HFFc6 (cell line): ENCODE measurements at places on chromosomes 6 and 20.

- DNase-seq, result no peak
These were observed 50.6 kb downstream of the SRC start for GRCh38 chr20:37396416-37397075.

DNA sequence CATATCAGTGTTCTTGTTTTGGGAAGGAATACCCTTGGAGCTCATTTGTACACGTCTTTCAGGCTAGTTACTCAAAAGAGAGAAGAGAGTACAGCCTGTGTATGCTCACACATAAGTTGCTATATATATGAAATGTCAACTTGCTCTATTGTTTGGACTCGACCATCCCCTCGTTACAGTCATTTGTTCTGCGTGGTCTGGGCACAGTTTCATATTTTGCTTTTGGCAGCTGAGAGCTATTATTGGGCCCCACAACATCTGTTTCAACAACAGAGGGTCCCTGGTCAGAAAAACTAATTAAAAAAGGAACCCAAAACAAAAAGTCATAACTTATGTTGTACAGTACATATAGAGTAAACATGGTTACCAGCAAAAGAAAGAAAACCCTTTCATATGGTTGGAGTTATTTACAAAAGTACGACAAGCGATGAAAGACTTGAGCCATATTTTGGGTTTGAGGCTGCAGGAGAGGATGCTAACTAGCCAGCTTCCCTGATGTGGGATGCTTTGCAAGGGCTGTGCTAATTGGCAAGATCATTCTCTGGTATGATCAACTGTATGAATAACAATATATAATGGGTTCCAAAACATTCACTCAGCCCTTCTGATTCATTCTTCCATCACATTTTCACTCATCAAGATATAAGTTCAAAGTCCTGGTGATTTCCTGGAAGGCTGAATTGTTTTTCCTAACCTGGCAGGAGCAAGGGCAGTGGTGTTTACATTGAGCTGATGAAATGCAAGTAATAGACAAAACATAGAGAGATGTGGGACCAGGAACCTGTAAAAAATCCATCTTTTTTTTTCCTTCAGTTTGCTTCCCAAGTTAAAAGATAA, 137.9 kb downstream of the RPS12 start:
- DNase-seq, result no peak

DNA sequence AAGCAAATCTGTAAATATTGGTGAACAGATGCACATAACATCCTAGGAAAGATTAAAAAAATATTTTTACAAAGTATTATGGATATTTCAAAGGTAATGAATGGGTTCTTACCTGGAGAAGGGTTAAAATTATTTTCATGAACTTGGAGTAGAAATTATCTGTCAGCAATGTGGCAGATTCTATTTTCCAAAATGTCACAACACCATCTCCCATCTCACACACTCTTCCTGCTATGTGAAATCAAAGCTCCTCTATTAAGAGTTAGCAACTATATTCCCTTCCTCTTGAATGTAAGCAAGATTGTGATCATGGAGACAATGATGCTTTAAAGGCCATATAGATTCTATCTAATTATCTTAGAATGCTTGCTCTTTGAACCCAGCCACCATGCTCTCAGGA, 304.5 kb downstream of the EYS start:
- DNase-seq, result no peak

- no peak for DNase-seq
These were observed 252.9 kb downstream of the GRM1 start for GRCh38 chr6:146281651-146282362.

DNA sequence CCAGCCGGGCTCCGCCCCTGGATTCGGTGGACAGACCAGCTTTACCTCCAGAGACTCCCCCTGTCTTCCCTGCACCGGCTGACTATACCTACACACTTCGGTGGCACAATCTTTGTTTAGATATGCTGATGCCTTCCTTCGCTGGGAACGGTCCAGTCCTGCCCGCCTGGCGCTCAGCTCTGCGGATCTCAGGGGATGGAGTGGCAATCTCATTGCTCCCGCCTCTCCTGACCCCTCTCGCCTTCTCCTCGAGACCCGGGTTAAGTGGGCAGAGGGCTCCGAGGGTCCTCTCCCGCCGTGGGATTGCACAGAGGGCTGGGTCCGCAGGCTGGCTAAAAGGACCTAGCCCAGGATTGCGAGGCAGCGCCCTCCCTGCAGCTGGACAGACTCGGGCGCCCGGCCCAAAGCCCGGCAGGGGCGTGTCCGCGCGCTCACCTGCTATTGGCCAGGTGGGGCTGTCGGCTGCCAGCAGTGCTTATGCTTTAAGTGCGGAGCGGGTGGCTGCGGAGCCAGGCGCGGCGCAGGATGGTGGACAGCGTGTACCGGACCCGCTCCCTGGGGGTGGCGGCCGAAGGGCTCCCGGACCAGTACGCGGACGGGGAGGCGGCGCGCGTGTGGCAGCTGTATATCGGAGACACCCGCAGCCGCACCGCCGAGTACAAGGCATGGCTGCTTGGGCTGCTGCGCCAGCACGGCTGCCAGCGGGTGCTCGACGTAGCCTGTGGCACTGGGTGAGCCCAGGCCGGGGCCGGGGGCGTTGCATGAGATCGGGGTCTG, at the start of gene GNMT:
GNMT (plus strand) TSS at position 512 of the 777 bp plus-strand sequence; CDS start at position 526, 14 bp downstream.
- DNase-seq, result no peak

GRCh38 chr6:28356666-28357020, 6.9 kb downstream of the ZKSCAN3 start:
- DNase-seq, result no peak

DNA sequence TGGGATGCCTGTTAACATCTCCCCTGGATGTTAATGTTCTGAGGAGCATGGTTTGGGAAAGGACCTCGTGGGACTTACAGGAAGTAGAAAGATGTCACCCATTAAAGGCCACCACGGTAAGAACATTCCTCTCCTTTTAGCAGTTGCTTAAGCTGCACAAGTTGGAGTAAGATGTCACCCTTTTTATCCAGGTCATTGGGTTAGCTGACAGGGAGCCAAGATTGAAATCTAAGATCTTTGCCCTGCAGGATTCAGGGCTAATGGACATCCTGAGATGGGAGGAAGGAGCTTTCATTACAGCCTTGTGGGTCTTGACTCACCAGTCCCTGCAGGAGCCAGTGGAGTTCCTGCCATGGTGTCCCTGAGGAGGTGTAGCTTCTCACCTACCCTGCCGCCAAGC, 22.1 kb downstream of the PABPC1L start:
- no peak for DNase-seq

GRCh38 chr6:17679726-17680125, 27.0 kb downstream of the NUP153 start:
- no peak for DNase-seq

GRCh38 chr6:90936286-90936685, 349.4 kb upstream of the MAP3K7 start:
- no peak for DNase-seq

DNA sequence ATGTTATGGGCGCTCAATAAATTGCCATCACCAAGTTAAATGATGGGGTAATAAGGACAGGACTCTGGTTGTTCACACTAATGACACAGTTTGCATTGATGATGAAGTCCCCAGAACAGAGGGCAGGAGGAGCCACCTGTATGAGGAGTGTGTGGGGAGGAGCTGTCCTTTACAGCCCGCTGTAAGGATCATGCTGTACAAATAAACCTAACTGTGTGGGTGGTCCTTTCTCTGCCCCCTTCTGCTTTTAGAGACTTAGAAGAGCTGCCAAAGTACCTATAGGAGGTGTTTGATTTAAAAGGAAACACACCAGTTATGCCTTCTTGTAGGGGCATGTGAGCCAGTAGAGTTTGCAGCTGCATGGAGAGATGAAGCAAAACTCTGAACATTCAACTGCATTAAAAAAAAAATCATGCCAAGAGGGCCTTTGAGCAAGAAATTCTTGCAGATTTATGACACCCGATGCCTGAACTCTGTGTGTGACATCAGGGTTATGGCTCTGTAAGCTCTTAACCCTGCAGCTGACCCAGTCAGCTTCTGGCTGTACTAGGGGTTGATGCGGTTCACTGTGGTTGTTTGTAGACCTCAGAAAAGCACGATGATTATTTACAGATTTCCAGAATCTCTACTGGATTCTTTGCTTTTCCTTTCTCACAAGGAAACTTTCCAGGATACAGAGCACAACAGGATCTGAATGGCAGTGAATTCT, 67.4 kb downstream of the UST start:
- no peak for DNase-seq
